Epithelial cell of esophagus (primary cell): ENCODE measurements at places on chromosomes 2 and 18.

- no peak for DNase-seq
Observed at GRCh38 chr2:6967301-6967700, 50.1 kb downstream of the RNF144A start.

DNA sequence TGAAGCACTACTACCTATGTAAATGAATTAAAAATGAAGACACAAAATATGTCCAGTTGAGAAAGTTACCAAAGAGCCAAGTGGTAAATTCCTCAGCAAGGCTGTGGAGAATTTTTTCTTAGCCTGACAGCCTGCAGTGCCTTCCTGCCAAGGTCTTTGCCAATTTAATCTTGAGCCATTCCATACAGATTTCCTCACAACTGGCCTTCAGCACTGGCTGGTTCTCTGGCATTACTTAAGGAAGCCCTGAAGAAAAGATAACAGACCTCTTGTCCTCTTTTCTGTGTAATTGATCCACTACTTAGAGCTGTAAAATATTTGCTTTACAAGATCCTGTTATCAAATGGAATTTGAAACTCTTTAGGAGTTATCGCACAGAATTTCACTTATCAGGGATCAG lies 334.2 kb upstream of the LRRTM1 start:
- no peak for DNase-seq

- peak; percentile 81 for DNase-seq
Observed at GRCh38 chr18:53745224-53745967, 479.1 kb downstream of the MBD2 start.

DNA sequence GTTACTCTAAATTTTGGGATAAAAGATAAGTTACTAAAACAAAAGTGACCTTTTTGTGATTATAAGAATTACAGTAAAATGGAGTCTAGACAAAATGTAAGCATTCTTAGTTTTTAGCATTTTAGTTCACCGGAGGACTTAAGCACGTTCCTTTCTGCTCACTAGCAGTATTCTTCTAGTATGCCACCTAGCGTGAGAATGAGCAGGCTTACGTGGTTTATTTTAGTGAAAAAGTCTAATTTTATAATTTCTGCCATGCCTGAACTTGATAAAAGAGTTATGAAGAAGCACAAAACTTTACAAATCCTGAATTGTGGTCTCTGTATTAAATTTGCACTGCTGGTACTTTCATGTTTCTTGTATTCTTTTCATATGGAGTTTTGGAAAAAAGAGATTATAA lies 12.6 kb upstream of the OTX1 start:
- DNase-seq: no peak

DNA sequence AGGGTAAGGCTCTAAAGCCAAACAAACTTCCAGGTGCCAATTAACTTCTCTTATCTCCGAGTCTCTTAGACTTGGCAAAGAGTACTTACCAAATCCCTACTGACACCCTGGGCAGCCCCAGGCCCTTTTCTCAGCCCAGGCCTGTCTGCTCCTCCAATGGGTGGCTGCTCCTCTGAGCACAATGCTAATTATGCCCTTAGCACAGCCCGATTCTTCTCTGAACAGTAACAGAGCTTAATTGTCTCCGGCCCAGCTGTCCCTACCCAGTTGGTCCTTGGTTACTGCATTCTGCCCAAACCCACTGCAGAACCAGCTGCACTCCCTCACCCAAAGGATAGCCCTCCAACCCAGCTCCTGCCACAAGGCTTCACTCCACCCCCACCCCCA lies 110.3 kb downstream of the SMAD7 start:
- no peak for DNase-seq

DNA sequence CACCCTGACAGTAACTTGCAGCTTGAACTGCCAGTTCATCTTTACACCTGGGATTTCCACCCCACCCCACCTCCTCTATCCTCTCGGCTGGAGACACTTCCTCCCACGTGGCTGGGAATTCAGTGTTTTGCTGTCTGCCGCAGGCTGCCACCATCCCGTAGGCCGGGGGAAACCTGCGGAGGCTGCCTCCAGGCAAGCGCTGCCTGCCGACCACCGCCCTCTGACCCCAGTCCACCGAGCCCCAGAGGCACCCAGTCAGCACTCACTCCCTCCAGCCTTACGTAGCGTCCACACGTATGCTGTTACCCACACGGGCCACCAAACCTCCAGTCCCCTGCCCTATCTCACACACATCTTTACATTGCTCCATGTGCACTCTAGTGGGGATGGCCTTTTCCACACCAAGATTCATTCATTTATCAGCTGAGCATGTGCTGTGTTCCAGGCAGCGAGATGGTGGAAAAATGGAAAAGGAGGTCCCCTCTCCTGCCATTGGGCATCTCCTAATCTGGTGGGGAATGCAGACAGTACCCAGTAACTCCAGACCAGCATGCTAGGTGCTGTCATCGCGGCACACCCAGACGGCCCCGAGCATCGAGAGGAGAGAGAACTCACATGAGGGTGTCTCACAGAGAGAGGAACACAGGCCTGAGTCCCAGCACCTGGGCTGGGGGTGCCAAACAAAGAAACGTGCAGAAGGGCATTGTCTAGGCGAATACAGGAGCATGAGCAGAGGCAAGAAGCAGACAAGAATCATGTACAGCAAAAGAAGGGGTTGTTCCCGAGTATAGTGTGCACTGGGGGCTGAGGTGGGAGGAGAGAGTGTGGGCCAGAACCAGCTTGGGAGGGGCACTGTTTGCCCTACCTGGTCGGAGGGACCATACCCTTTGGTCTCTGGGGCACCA lies 166.9 kb downstream of the SMAD7 start:
- no peak for DNase-seq

- DNase-seq: no peak
Observed at GRCh38 chr18:42784632-42785031, 330.9 kb downstream of the RIT2 start.

DNA sequence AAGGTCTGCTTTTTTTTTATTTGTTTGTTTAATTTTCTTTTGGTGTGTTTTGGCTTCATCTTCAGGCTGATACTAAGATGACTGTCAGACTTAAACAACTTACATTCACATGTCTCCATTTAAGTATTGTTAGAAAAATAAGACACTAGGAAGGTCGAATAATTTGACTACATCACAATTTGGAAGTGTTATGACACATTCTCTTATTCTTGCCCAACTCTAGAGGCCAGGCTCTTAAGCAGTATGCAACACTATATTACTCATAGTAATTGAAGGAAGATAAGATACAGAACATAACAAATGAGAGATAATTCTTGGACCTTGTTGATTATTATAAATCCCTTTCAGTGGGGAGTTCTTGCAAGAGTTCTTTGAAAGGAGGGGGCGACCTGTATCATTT lies 295.3 kb upstream of the COL3A1 start:
- peak; percentile 73 for DNase-seq

- DNase-seq: no peak
Observed at GRCh38 chr2:46119453-46119852, 177.8 kb upstream of the EPAS1 start.

DNA sequence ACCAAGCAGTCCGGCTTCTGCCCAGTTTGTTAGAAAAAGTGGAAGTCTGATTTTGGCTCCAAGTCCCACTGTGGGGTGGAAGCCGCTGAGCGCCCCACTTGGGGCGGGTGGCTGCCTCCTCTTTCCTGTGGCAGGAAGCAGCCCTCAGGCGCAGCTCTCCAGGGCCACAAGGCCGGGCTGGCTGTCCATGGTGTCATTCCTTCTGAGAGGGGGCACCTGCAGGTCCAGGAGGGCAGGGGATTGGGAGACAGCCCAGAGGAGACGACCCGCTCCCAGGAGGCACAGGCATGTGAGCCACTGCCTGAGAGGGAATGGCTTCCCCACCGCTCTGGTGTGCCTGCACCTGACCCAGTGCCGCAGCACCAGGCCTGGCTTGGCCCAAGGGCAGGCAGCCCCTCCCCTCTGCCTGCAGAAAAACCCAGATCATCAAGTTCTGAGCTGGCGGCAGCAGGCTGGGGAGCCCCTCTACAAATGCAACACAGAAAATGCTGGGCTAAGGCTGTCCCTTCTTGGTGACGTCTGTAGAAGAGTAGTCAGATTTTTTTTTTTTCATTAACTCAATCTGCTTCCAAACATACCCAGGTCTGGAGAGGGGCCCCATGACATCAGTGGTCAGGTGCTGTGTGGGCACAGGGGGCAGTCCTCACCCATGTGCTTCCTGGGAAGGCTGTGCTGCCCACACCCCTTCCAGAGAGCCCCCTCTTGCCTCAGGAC lies 38.4 kb downstream of the HS6ST1 start:
- no peak for DNase-seq

- no peak for DNase-seq
Observed at GRCh38 chr2:23200787-23201114, 184.2 kb upstream of the KLHL29 start.

- DNase-seq: peak; percentile 66
Observed at GRCh38 chr2:202104286-202104870, 31.3 kb downstream of the KIAA2012 start.

- DNase-seq: peak; percentile 23
Observed at GRCh38 chr2:136362676-136363390, 244.9 kb upstream of the CXCR4 start.

DNA sequence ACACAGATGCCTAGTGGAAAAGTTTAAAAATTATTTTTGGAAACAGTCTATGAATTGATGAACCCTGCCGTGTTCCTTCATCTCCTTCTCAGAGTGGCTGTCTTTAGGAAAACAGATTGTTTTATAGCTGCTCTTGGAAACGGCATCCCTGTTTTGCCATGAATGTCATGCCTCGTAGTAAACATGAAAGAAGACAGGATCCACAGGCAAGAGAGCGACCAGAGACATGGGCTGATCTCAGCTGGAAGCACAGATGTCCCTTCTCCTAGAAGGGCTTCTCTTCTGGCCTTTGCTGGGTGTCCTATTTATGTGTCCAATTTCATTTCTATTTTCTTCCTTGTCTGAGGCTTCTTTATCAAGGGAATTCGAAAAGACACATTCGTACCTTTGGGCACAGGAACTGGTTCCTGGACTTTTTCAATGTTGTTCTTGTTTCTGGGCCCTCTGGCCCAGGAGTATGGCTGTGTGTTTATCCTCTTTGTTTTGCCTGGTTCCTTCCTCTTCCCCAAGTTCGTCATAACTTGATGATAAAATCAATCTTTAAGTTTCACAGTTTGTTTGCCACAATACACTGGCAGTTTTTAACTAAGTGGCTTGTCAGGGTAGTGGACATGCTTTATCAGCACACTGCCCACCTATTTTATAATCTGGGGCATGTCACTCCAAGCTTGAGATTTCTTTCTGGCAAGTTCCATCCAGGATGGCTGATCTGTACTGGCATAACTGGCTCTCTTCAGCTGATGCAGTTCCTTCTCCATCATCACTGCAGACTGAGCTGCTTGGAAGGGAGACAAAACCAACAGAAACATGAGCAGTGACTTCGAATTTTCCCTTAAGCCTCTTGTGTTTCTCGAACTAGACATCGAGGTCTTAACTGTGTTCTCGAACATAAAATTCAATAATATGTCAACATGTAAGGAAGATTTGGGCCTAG lies 63.2 kb upstream of the MGAT4A start:
- DNase-seq: no peak

DNA sequence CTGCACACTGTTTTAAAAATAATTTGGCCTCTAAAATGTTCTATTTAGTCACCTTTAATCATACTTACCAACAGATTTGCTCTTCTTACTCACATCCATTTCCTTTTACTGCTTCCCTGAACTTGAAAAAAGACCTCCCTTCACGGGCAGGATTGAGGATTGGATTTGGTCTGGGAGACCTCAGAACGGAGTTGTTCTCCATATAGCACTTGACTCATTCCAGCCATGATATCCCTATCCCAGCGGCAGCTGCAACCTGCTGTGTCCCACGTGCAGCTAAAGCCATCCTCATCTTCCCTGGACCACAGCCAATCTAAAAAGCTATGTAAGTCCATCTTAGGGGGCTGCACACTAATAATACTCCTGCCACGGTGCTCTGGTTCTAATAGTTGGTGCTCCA lies 97.0 kb upstream of the PTPRM start:
- no peak for DNase-seq

GRCh38 chr2:14189929-14190328 lies 442.6 kb upstream of the LRATD1 start:
- DNase-seq: peak; percentile 87

- peak; percentile 38 for DNase-seq
Observed at GRCh38 chr18:13629841-13630715, 96.3 kb downstream of the FAM210A start.

DNA sequence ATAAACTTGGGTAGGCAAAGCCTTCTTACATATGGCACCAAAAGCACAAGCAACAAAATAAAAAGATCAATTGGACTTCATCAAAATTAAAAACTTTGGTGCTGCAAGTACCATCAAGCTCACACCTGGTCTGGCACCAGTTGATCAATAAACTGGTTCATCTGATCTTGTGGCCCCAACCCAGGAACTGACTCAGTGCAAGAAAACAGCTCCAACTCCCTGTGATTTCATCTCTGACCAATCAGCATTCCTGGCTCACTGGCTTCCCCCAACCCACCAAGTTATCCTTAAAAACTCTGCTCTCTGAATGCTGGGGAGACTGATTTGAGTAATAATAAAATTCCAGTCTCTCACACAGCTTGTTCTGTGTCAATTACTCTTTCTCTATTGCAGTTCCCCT lies 8.4 kb downstream of the EPG5 start:
- DNase-seq: peak; percentile 17

DNA sequence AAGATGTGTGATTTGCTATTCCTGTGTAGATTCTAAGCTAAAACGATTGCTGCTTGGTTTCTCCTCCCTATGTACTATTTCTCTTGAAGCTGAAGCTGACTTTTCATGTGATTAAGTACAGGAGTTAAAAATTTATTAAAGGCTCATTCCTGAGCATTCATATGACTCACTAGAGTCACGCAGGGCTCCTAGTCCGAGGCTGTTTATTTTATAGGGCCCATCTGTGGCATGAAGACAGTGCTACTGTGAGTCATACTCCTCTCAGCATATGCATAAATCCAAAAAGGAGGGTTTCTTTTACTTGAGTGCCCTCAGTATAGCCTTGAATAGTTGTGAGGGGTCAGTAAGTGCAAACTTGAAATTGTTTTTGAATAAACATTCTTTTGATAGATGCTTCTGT lies 378.8 kb downstream of the PTPRM start:
- DNase-seq: peak; percentile 85
